ENCODE measurements at places on chromosomes 2 and 18.

DNA sequence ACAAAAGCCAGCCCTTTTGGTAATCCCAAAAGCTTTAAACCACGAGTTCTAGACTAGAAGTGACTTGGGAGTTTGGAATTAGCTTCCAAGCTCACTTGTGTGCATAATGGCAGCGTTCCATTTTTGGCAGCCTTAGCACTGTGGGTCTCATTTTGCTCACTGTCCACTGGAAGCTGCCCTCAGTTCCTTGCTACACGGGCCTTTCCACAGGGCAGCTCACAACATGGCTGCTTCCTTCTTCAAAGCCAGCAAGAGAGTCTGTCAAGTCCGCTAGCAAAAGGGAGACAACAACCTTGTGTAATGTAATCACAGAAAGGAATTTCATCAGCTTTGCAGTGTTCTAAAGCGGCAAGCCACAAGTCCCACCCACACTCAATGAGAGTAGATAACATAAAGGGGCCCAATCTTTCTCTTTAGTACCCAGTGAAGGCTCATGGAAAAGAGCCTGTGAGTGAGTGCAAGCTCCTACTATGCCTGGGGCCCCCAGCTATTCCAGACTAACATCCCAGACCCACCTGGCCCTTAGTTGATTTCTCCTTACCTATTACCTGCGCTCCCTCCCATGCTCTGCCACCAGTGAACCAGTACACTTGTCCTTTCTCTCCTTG is 239.7 kb upstream of the FBXO11 start:
- no peak for DNase-seq

- no peak for DNase-seq
These were observed 378.2 kb upstream of the ST6GAL2 start for GRCh38 chr2:107264184-107264583.

GRCh38 chr2:50098242-50098641 is 933.7 kb downstream of the NRXN1 start:
- no peak for DNase-seq

DNA sequence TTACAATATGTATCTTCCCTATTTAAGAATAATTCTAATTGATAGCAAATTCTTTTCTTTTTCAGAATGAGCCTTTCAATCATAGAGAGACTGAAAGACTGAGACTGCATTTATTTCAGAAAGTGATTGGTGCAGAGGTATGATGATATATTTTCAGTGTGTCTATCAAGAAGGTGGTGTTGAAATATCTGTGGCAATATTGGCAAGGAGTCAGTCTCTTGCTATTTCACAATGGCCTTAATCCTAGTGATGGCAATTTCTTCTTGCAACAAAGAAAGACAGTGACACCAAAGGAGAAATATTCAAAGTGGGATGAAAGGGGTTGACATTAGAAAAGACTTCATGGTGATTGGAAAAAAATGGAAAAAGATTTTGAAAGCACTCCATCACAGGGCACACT is 21.7 kb upstream of the ZBTB14 start:
- no peak for DNase-seq

DNA sequence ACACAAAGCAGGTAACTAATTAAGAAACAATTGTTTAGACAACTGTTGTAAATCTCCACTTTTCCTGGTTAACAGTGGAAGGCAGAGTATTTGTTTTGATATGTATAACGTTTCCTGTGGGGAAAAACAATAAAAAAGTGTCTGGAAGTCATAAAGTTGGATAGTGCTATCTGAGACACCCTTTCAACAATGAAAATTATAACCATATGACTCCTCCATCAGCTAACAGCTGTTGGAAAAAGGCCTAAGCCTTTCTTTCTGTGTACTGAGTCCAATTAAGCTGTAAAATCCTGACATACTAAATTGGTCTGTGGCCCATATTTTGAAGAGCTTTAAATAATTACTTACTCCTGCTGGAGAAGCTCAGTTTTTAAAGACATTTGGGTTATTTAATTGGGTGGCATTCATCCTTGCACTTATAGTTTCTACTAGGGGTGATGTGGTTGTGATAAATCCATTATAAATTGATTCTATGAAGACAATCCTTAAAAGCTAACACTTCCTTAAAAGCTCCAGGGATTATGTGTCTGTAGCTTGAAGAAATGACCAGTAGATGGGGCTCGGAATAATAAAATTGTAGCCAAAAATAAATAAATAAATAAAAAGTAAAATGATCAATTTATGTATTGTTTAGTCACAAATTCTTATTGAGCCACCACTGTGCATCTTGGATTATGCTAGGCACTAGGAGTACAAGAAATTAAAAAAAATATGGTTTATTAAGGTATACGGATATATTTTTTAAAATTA is 698.1 kb upstream of the NXPH2 start:
- DNase-seq, result no peak

GRCh38 chr2:238137885-238138284 is 583 bp upstream of the KLHL30 start:
- DNase-seq, result no peak

DNA sequence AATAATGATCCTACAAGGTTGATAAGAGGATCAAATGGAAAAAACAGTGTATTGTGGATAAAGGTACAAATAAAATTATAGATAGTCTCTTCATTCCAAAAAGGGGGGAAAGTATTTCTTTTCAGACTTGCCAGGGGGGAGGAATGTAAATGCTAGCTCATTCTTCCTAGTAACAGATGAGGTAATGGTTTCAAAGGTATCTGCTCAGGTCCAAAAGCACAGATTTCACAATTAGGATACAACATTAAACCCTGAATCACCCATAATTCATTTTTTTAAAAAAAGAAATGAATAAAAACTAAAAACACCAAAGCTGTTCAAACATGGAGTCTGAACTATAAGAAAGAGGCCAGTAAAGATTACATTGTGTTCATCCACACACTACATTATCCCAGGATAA is 142.0 kb downstream of the ATAD2B start:
- no peak for DNase-seq

DNA sequence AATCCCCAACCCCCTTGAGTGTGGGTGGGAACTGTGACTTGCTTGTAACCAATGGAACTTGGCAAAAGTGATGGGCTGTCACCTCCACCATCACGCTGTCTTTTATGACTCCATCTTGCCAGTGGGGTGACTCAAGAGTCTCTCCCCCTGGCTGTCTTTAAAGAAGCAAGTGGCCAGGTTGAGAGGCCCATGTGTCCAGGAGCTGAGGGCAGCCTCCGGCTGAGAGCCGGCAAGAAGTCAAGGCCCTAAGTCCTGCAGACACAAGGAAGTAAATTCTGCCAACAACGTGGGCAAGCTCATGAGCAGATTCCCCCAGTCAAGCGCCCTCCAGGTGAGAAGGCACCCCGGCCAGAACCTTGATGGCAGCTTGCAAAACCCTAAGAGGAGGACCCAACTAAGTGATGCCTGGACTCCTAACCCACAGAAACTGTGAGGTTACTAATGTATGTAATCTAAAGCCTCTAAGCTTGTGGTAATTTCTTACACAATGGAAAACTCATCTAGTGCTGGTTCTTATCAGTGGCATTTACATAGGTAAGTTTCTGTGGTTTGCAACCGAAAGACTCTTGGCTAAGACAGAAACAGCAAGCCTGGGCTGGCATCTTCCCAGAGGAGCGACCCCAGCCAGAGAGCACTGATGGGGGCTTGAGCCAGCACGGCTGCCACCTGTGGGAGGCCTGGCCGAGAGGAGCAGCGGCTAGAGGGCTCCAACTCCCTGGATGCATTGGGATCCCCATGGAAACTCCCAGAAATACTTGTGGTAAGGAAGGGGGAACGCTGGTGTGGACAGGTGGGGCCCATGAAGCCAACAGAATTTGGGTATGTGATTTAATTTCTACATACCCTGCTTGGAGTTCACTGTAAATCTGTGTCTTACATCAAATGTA is 49.3 kb downstream of the CIB4 start:
- peak; percentile 12 for DNase-seq

DNA sequence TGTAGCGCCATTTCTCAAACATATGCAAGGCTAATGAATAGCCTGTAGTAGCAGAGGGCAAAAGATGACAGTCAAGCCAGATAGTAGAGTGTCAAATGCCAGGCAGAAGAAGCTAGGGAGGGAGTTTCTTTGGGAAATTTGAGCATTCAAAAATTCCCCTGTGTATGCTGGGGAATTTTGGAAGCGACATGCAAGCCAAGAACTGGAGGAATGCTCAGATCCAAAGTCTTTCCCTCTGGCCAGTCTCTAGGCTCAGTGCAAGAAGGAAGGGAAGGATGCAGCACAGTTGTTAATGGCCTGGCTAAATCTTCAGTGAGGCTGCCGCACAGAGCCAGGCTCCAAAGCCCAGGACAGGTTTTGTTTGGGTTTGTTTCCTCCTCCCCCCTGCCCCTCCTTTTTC is 59.9 kb downstream of the ATP9B start:
- no peak for DNase-seq

DNA sequence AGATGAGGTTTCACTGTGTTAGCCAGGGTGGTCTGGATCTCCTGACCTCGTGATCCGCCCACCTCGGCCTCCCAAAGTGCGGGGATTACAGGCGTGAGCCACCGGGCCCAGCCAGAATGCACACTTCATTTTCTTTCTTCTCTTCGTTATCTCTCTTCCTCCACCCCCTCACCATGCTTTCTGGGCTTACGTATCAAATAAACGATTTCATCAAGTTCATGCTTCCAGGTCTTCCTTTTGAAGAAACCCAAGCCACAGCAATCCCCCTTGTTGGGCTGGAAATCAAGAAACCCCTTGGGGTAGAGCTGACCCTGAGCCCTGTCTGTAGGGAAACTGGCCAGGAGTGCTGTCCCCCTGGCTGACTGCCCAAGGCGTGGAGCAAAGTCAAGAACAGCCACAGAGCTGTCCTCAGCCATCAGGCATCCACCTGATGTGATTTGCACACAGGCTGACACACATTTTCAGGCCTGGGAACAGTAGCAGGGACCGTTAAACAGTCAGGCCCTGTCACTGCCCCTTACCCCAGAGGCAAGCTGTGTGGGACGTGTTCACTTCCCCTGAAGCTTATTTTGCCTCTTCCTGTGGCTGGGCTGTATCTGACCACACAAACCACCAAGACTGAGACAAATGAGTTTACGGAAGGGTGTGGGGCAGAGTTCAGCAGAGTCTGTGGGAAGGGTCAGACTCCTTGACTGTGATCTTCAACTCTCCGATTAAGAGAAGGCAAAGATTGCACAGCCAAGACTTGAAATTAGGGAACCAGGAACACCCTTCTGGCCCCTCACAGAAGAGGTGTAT is 15.1 kb upstream of the NMUR1 start:
- DNase-seq, result peak; percentile 38

- no peak for DNase-seq
These were observed 740.3 kb upstream of the HS6ST1 start for GRCh38 chr2:129058981-129059380.

DNA sequence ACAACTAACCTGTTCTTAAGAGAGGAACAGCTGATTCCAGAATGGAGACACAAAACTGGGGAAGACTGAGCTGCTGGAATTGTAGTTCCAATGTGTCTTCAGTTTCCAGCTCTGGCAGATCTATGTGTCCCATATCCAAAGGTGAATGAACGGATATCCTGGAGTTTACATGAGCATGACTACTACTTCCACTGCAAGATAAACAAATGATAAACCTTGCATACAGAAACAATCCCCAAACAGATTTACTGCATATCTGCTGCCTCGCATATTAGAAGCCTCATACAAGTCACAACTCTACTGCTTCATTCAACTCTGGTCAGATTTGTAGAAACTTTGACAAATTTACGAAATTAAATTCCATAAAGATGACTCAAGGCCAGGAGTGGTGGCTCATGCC is 15.0 kb downstream of the RTTN start:
- no peak for DNase-seq

DNA sequence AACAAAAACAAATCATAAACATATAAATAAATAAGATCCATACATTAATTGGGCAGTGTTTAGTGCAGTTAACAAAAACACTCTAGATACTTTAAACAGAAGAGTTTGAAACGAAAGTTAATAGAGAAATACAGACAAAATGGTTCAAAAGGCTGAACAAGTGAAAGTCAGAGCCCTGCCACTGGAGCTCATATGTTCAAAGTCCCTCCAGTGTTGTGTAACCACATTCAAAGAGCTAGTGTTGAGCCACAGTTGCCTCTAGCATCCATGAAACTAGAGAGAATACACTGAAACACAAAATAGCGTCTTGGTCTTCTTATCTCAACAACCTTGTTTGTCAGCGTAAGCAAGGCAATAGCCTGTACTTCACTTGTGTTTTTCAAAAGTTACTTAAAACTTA is 1309.8 kb upstream of the NRXN1 start:
- no peak for DNase-seq

GRCh38 chr18:35949903-35950627 is 22.4 kb upstream of the RMP24 start:
- peak; percentile 56 for DNase-seq

GRCh38 chr2:39549718-39550464 is 112.8 kb upstream of the MAP4K3 start:
- no peak for DNase-seq

DNA sequence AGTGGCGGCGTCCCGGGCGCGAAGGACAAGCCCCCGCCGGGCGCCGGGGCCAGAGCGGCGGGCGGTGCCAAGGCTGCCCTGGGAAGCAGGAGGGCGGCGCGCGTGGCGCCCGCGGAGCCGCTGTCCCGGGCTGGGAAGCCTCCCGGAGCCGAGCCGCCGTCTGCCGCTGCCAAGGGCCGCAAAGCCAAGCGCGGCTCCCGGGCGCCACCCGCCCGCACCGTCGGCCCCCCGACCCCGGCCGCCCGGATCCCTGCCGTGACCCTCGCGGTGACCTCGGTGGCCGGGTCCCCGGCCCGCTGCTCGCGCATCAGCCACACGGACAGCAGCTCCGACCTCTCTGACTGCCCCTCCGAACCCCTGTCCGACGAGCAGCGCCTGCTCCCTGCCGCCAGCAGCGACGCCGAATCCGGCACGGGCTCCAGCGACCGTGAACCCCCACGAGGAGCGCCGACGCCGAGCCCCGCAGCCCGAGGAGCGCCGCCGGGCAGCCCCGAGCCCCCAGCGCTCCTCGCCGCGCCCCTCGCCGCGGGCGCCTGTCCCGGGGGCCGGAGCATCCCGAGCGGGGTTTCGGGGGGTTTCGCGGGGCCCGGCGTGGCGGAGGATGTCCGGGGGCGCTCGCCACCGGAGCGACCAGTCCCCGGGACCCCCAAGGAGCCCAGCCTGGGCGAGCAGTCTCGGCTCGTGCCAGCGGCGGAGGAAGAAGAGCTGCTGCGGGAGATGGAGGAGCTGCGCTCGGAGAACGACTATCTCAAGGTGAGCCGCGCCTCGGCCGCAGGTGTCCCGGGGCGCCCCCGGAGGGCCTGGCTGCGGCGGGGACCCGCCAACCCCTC is 820 bp downstream of the MTCL1 start:
- peak; percentile 54 for DNase-seq

DNA sequence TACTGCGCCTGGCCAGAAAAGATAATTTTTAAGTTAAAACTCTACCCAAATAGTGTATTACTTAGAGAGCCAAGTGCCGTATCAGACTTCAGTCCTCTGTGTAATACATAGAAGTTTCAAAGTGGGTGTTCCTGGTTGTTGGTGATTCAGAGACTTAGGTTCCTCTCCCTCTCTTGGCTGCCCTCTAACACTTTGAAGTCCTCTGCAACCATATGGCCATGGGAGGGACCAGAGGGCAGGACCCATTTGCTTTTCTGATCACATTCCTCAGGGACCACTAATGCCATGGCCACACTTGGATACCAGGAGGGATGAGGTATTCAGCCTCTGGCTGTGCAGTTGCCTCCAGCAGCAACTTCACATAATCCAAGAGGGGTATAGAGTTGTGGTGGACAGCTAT is 131.5 kb downstream of the CAPN13 start:
- DNase-seq, result no peak

GRCh38 chr2:85794491-85795121 is 40.8 kb downstream of the ATOH8 start:
- DNase-seq, result no peak

GRCh38 chr2:10224734-10225133 is 78.0 kb upstream of the HPCAL1 start:
- no peak for DNase-seq
